ENCODE measurements at places on chromosomes 12 and 14.

GRCh38 chr14:80164991-80165721, 46.1 kb downstream of the DIO2 start:
- no peak for DNase-seq

- DNase-seq = no peak
These were observed 30.4 kb upstream of the ITPK1 start for GRCh38 chr14:93146119-93146518.

- DNase-seq = no peak
These were observed 177.6 kb downstream of the SUDS3 start for GRCh38 chr12:118553856-118554504.

DNA sequence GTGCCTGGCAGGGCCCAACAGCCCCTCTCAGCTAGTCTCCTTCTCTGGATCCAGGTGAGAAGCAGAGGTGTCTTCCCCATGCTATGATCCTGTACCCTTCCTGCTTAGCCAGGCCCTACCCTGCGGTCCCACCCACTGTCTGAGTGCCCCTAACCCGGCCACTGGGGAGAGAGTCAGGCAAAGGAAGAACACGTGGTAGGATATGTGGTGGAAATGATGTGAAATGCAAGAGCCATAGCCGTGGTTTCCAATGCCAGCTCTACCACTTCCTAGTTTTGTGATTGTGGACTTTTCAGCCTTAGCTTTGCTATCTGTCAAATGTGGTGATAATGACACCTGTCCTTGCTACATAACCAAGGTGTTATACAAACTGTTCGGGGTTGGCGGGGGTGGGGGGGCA, 15.8 kb downstream of the KRT2 start:
- no peak for DNase-seq

DNA sequence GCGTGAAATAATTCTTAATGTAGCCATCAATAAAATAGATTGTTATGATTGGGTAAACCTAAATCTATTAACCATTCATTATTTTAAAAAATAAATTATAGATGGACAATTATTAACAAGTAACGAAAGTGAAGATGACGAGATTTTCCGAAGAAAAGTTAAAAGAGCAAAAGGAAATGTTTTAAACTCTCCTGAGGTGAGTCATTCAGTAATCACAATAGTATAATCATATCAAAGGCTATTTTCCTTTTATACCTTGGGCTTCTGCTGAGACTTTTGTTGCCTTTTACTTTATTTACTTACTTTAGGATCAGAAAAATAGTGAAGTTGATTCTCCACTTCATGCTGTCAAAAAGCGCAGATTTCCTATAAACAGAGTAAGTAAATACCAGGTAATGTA, 45.6 kb downstream of the FANCM start:
- no peak for DNase-seq

DNA sequence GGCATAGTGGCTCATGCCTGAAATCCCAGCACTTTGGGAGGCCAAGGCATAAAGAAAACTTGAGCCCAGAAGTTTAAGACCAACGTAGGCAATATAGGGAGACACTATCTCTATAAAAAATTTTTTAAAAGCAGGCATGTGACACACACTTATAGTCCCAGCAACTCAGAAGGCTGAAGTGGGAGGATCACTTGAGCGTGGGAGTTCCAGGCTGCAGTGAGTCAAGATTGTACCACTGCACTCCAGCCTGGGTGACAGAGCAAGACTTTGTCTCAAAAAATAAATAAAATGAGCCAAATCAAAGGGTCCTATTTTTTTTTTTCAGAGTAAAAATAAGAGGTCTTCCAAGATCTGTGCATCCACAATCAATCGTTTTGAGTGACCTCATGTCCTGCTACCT, 237.6 kb downstream of the SLC16A7 start:
- DNase-seq = peak; percentile 23

DNA sequence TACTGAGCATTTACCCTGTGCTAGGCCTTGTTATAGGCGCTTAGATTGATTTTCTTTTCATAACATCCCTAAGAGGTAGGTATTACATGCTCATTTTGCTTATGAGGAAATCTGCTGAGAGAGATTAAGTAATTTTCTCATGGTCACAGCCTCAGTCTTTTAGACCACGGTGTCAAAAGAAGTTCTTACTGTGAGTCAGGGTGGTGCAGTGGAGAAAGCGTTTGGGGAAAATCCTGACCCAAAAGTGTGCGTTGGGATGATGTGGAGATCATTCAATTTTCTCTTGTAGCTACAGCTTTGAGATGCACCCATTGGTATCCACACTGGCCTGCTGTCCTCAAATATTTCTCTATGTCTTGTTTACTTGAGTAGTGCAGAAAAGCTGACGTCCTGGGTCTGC, 8.2 kb downstream of the ANG start:
- no peak for DNase-seq

All from amniotic epithelial cell (primary cell).